ENCODE measurements at places on chromosomes 1 and 21.

- DNase-seq: no peak
Measured at GRCh38 chr21:21973806-21974205, 975.6 kb downstream of the NCAM2 start.

- DNase-seq: no peak
Measured at GRCh38 chr1:177044390-177044789, 120.1 kb downstream of the ASTN1 start.

DNA sequence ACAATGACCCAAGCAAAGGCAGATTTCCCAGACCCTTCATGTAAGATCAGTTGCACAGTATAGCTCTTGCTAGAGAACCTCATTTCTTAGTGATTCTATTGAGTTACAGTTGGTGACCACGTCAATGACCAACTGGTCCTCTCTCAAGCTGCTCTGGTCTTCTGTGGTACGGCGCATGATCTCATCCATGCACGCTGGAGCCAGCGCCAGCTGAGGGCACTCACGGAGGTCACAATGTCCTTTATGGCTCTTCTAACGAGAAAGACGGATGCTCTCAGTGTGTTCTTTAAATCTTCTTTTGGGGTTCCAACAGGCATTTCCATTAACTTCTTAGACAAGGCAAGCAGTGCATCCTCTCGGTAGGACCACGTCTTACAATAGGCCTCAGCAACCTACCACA is 22.3 kb downstream of the CEP104 start:
- DNase-seq: no peak

- DNase-seq: no peak
Measured at GRCh38 chr1:3105167-3105863, 36.3 kb downstream of the PRDM16 start.

All from esophagus muscularis mucosa (tissue), 4 donors.